Smooth muscle cell of the coronary artery (primary cell): ENCODE measurements at places on chromosomes 3 and 15. TPM values are rescaled to one million over a fixed set of nuclear protein-coding genes. Genes with fewer than 3 reads are reported as not detected.

IL5RA gene
- not detected in 2 replicates for total RNA-seq

UBAP1L gene
- total RNA-seq, result 0.53 and 0.94 TPM in 2 replicates

RNU6-1 gene
- not detected in 2 replicates for total RNA-seq

GPR27 gene
- total RNA-seq, result 0.08 TPM in 1 of 2 replicates, not detected in the other

ZNF502 gene
- 3.0 and 3.9 TPM in 2 replicates for total RNA-seq

GXYLT2 gene
- total RNA-seq, result 24.9 and 49.7 TPM in 2 replicates

MESP2 gene
- 0.15 and 1.6 TPM in 2 replicates for total RNA-seq

CX3CR1 gene
- under 0.01 TPM in 1 of 2 replicates, not detected in the other for total RNA-seq

LAMB2 gene
- total RNA-seq, result 460 and 630 TPM in 2 replicates

HDDC3 gene
- total RNA-seq, result 8.2 and 15.3 TPM in 2 replicates

USP50 gene
- not detected in 2 replicates for total RNA-seq

ZBTB20 gene
- total RNA-seq, result 12.2 and 18.6 TPM in 2 replicates

CLDN18 gene
- not detected in 2 replicates for total RNA-seq

CPN2 gene
- total RNA-seq, result not detected in 2 replicates

RPL22L1 gene
- total RNA-seq, result 12.2 and 88.0 TPM in 2 replicates

SLC12A8 gene
- total RNA-seq, result 4.9 and 8.4 TPM in 2 replicates

VILL gene
- total RNA-seq, result 5.6 and 8.9 TPM in 2 replicates

KLHL40 gene
- total RNA-seq, result not detected in 2 replicates

ROPN1 gene
- not detected in 2 replicates for total RNA-seq

KY gene
- total RNA-seq, result 1.9 and 2.9 TPM in 2 replicates
